ENCODE measurements at places on chromosomes 7 and 10. TPM values are rescaled to one million over a fixed set of nuclear protein-coding genes. Genes with fewer than 3 reads are reported as not detected.

The CDK1 gene
- total RNA-seq = 147 TPM

The SPACDR gene
- total RNA-seq = 2.7 TPM

GRCh38 chr10:101014966-101015581, 15.5 kb downstream of the LZTS2 start:
- DNase-seq = no peak

The ATOH7 gene
- total RNA-seq = not detected

The SPAM1 gene
- total RNA-seq = not detected
